Breast epithelium (tissue), 4 donors: ENCODE measurements at places on chromosomes 6 and 20. TPM values are rescaled to one million over a fixed set of nuclear protein-coding genes. Genes with fewer than 3 reads are reported as not detected.

Gene OR2B2
- total RNA-seq = not detected

Gene EPPIN
- not detected for total RNA-seq

Gene CST5
- not detected for total RNA-seq

Gene SRSF12
- 1.8 TPM for total RNA-seq

Gene PLN
- 5.7 TPM for total RNA-seq

Gene RAET1G
- 2.2 TPM for total RNA-seq

DNA sequence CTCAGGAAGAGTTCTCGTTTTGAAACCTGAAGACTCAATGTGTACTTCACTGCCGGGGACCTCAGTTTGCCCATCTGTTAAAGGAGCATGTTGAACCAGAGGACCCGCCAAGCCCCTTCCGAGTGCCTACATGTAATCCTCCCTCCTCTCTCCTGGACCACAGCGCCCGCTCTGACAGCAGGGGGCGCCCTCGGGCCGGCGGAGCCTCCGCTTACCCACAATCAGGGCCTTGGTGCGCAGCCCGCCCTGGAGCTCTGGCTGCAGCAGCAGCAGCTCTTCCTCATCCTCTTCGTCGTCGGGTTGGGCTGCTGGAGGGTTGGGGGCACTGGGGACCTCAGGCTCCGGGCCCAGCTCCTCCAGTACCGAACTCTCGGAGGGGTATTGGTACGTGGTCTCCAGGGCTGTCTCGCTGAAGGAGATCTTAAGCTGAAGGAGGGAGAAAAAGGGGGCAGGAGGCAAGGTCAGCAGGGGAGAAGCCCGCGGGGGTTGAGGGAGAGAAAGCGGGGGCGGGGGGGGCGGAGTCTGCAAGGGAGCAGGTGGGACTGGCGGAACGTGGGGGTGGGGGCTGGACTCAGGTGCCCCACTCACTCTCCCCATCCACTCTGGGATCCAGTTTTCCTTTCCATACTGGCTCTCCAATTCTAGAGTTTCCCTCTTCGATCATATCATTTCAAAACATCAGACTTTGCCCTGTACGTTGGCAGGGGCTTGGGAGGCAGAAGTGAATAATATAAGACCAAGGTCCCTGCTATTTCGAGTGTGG lies 6.3 kb upstream of the DHX16 start:
- peak; percentile 81 for DNase-seq

GRCh38 chr20:36684747-36685146 lies 38.8 kb upstream of the SLA2 start:
- DNase-seq = no peak

DNA sequence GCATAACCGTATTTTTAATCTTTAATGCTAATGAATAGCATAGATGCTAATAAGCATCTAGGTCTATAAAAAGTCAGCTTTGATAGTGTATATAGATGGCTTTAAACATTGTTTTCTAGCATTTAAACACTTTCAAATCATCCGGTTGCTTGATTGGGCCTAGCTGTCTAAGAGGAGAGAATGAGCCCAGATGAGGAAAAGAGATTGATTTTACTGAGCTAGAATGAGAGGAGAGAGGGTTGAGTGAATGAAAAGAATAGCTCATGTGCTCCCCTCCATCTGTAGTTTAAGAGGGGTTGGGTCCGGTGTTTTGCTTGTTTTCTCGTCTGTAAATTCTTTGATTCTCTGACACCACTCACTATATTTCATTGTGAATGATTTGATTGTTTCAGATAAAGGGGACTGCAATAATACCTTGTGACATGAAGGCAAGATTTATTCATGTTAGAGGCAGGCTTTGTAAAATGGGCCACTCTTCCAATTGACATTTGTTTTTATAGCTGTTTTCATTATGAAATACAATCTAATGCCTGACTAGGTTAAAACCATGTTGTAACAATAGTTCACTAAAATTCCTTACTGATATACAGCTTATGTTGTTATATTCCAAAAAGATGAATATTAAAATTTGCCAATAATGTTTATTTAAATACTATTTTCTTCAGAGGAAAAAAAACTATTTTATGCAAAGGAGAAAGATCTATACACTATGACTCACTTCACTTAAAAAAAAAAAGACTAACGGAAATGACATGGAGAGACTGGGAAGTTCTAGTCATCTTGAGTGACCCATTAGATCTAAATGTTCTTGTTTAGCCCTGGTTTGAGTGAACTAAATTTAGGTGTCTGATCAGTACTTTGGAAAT lies 3.2 kb downstream of the PTPN1 start:
- no peak for DNase-seq

DNA sequence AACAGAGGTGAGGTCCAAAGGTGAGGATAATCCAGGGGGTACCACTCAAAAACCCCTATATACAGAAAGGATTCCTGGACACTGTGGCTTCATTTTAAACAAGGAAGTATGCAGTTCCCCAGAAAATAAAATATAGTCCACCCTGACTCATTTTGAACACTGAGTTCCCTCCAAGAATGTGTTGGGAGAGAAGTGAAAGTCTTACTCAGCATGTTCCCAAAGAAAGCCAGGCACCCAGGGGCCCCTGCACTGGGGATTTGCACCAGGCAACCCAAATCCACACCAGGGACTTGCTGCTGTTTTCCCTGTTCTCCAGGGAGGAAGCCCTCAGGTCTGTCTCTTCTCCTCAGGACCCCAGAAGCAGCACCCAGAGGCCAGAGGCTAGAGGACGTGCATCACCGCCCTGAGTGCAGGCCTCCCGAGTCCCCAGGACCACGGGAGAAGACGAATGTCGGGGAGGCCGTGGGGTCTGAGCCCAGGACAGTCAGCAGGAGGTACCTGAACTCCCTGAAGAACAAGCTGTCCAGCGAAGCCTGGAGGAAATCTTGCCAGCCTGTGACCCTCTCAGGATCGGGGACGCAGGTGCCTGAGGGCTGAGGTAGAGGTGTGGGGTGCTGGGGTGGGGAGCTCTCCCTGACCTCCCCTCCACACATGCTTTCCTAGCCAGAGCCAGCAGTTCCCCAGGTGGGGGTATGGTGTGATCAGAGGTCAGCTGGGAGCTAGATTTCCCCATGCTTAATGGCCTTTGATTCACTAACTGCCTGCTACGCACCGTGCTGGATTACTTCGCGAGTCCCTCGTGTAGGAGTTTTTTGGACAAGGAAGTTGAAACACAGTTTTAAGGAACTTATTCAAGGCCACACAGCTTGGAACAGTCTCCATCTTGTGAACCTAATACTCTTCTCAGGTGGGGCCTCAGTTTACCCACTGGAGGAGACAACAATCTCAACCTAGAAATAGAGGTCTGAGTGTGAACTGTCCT lies 3.3 kb downstream of the FGD2 start:
- no peak for DNase-seq

- DNase-seq = no peak
Measured at GRCh38 chr20:33539129-33539528, 49.2 kb downstream of the CBFA2T2 start.

DNA sequence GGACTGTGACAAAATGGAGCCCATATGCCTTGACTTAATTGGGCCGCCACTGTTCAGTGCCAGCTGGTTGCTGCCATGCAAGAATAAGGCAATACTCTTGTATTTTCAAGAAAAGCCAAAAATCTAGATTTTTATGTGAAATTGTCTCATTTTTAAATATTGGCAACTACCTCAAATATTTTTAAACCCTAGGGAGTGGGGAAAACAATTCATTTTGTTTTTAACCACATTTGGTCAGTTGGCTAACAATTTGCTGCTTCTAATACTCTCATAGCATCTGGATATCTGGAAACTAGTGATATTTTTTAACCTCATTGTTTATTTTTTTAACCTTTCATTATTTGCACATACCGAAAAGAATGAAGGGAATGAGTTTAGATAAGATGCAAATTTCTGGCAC lies 91.0 kb downstream of the EYA2 start:
- no peak for DNase-seq

GRCh38 chr6:22965889-22966288 lies 396.5 kb downstream of the HDGFL1 start:
- no peak for DNase-seq

- no peak for DNase-seq
Measured at GRCh38 chr6:169838346-169839028, 87.1 kb downstream of the ERMARD start.
